ENCODE measurements at places on chromosomes 5 and 9.

DNA sequence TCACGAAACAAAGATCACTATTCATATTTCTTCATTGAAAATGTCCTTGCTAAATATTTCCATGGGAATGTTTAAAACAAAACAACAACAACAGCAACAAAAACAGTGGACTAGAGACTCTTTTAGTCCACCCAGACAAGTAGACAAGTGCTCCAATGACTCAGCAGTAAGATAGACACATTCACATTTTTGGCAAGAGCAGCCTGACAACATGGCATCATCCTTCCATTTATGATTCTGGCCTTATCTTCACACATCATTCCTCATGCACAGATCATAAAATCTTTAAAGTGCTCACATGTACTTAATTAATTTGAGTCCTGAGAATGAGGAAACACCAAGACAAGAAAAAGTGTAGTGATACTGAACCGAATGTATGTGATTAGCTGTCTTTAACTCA lies 132.6 kb upstream of the PDE4D start:
- DNase-seq = no peak

DNA sequence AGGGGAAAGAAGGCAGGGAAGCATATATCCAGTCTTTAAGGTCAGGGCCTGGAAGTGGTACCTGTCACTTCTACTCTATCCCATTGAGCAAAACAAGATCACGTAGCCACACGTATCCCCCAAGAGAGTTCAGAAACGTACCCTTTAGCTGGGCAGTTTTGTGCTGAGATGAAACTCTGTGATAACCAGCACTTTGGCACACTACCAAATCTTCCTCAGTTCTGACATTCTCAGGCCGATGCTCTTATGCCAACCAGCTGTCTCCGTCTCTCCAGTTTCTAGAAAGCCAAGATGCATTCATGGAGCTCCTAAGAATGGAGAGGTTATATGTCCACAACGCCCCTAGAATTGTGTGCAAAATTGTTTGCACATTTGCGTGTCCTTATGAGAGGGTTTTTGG lies 176.6 kb upstream of the MSX2 start:
- no peak for DNase-seq

- DNase-seq = no peak
Observed at GRCh38 chr5:86337667-86338460, 279.9 kb upstream of the COX7C start.

DNA sequence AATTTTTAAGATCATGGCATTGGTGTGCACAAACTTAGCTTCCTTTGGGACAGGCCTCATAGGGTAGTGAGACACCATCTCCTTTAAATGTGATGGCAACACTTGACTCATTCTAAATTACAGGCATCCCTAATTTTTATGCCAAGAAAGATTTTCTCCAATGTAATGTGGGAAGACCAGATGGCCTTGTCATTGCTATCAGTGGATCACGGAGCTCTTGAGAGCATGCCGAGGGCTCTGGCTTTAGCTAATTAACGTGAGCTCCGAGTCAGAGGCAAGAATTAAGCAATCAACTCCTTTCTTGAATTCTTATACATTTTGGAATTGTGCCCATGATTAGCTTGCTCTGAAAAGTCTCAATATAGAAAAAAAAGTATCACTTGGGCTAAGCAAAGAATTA lies 215.8 kb downstream of the LRRC70 start:
- no peak for DNase-seq

DNA sequence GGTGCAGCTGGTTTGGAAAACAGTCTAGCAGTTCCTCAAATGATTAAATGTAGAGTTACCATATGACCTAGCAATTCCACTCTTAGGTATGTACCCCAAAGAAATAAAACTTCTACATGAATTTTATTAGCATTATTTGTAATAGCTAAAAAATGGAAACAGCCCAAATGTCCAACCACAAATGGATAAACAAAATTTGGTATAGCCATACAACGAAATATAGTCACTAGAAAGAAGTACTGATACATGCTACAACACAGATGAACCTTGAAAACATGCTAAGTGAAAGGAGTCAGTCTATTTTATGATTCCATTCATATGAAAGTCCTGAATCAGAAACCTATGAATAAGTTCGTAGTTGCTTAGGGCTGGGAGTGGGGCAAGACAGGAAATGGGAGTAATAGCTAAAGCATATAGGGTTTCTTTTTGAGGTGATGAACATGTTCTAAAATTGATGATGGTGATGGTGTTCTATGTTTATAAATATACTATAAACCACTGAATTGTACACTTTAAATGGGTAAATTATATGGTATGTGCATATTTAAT lies 6.3 kb downstream of the GDF9 start:
- no peak for DNase-seq

DNA sequence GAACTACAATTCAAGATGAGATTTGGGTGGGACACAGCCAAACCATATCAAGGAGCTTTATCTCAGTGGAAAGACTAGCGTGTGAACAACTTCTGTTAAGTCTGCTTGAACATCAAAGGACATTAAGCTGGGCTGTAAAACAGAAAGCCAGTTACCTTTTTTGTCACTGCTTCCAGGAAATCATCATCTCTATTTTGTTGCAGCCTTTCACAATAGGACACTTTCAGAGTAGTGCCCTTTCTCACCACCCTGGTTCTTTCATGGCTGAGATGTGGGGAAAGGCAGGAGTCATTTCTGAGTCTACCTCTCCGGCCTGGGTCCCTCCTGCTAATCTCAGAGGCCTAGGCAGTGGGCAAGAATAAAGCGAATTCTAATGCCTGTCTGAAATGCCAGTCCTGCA lies 96.2 kb upstream of the PPP1R2B start:
- no peak for DNase-seq

- no peak for DNase-seq
Observed at GRCh38 chr5:158875272-158875679, 224.4 kb downstream of the EBF1 start.

- no peak for DNase-seq
Observed at GRCh38 chr5:142727735-142728047, 41.8 kb upstream of the FGF1 start.

DNA sequence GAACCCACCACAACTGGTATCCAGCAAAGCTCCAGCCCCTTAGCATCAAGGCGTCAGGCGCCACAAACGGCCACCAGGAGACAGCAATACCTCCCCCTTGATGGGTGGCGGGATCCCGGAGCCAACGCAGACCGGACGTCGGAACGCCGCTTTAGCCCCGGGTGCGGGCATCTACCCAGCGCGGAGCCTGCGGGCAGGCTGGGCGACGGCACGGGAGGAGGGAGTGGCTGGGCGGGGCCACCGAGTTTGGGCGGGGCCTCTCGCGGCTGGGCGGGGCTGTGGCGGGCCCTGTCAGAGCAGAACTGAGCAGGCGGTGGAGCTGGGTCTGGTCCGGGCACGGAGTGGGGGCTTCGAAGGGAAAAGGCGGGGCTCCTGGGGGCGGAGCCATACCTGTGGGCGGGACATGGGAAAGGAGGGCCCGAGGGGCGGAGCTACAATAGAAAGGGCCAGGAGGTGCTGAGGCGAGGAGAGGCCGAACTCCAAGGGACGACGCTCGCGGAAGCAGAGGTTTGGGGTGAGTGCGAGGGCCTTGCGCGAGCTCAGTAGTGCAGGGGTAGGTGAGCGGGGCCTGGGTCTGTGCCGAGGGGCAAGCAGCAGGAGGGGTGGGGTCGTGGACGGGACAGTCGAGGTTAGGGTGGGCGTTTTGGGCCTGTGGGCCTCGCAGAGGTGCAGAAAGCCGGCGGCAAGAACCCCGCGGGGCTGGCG lies 40.2 kb upstream of the GARNL3 start:
- DNase-seq = peak; percentile 98

- no peak for DNase-seq
Observed at GRCh38 chr9:69579760-69580581, 92.2 kb downstream of the APBA1 start.

DNA sequence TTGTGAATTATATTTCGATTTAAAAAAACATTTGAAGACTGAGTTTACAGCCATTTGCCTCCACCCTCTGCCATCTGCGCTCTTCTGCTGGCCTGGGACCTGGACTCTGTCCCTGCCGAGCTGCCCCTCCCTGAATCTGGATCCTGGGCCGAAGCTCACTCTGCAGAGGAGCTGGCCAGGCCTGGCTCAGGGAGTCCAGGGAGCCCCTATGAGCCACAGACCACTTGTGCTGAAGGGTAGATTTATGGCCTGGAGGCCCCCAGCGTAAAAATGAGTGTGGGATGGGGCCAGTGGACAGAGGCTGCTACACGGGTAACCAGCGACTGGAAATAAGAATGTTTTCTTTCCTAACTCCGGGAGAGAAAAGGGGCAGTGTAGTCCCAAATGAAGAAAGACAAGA lies 129.8 kb downstream of the FGF18 start:
- peak; percentile 55 for DNase-seq

- peak; percentile 41 for DNase-seq
Observed at GRCh38 chr5:103808464-103809106, 246.0 kb upstream of the NUDT12 start.

GRCh38 chr9:70258692-70259511 lies at the start of gene SMC5:
TSS of gene SMC5 (plus strand) at chr9:70258978. CDS start at chr9:70259079, 101 bp downstream.
- peak; percentile 88 for DNase-seq

- no peak for DNase-seq
Observed at GRCh38 chr5:65482736-65483545, 1.2 kb upstream of the ADAMTS6 start.

GRCh38 chr5:62305358-62305714 lies 670 bp upstream of the KIF2A start:
- no peak for DNase-seq

DNA sequence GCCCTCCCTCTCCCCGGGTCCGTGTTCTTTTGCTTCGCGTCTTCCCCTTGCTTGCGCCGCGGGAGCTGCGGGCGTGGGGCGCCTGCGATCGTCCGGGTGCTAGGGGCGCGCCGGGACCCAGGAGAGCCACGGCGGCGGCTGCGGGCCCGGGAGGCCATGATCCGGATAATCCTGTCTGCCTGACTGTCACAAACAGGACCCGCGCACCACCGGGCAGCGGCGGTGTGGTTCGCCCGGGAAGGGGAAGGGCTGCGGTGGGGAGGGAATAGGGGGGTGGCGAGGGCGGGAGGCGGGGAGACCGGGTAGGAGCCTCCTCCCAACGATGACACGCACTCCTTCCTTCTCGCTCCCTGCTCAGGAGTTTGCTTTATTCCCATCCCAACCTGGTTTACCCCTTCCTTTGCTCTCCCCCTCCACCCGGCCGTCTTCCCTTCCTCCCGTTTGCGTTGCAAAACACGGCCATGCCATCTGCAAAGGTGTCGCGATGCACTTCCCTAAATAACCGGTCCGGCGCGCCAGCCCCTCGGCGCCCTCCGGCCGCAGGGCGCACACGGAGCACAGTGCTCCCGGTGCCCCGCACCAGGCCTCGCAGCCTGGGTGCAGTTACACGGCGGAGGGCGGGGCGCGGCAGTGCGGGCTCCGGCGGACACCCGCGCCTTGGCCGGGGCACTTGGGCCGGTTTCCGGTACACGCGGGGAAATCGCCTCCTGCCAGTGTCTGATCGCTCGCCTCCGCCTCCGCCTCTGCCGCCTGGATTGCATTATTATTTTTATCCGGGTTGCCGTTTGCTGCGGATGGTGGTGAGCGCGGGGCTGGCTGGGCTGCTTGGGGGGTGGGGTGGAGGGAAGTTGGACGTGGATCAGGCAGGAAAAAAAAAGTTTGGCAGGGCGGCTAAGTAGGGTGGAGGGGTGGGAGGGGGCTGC lies 1.5 kb downstream of the SMARCA2 start:
- peak; percentile 56 for DNase-seq

GRCh38 chr5:139340051-139340450 lies 1.6 kb upstream of the PAIP2 start:
- no peak for DNase-seq

- no peak for DNase-seq
Observed at GRCh38 chr5:59151162-59151889, 568.5 kb downstream of the RAB3C start.

DNA sequence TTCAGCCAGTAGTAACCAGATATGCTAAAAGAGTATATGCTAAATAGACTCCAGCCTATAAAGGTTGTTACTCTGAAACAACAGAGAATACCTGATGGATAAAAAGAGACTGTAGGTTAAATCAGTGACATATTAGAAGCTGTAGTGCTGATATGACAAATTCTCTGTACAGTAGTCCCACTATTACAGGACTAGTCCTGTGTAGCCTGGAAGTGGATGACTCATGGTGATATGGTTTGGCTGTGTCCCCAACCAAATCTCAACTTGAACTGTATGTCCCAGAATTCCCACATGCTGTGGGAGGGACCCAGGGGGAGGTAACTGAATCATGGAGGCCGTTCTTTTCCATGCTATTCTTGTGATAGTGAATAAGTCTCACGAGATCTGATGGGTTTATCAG lies 276.2 kb upstream of the POU5F2 start:
- DNase-seq = no peak

DNA sequence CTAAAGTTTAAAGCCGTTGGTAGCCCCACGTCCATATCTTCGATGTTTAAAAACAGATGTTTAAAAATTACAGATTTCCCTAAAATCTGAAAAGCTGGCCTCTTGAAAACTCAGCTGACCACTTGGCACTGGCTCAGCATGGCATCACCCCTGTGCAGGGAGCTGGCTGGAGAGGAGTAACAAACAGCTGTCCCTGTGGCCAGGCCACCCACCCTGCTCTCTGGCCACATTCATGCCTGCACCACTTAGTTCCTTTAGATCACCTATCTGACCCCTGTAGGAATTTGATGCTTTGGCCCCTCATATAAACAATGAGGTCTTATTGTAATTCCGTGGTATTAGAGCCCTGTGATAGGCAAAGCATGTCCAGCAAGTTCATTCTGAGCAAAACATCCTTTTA lies 107.5 kb downstream of the FRMD3 start:
- DNase-seq = no peak

- no peak for DNase-seq
Observed at GRCh38 chr9:79007701-79008483, 563.9 kb upstream of the TLE4 start.

GRCh38 chr9:127832248-127832647 lies 22.2 kb downstream of the ENG start:
- no peak for DNase-seq

- peak; percentile 47 for DNase-seq
Observed at GRCh38 chr5:97142521-97143254, at the start of gene LIX1. TSS of gene LIX1 (minus strand) at chr5:97142611. CDS start at chr5:97142576, 35 bp downstream.

GRCh38 chr5:104128348-104128747 lies 565.8 kb upstream of the NUDT12 start:
- DNase-seq = no peak

DNA sequence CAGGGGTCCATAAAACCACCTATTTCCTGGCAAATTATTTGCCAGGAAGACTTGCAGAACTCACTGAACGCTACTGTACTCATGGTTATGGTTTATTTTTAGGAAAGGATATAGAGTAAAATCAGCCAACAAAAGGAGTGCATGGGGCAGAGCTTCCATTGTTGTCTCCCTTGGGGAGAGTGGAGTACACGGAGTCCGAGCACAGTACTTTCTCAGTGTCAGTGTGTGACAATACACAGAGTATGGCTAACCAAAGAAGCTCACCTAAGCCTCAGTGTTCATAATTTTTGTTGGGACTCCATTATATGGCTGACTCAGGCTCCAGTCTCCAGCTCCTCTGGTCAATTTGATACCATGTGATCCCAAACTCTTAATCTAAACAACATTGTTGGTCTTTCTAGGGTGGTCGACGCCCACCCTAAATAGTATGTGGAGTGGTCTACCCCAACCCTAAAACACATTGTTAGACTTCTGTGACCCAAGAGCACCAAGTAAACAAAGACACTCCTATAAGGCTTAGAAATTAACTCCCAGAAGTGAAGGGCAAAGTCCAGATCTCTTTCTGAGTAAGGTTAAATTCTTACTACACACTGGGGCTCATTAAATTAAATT lies 74.9 kb downstream of the SLC44A1 start:
- DNase-seq = no peak

GRCh38 chr9:93463638-93464248 lies 10.4 kb upstream of the FAM120AOS start:
- DNase-seq = no peak

- no peak for DNase-seq
Observed at GRCh38 chr9:131407717-131408195, 13.9 kb downstream of the PRRC2B start.

All from nephron progenitor cell (in vitro differentiated cells).